HCT116 (cell line): ENCODE measurements at places on chromosomes 13 and 19. TPM values are rescaled to one million over a fixed set of nuclear protein-coding genes. Genes with fewer than 3 reads are reported as not detected.
A peak's percentile ranks its signal among the peaks of the same experiment; 100 is the strongest.

Gene DAND5
- 0.25 TPM for total RNA-seq

Gene MADCAM1
- 0.57 TPM for total RNA-seq

Gene AMH
- 42.8 TPM for total RNA-seq

Gene KIR2DL4
- total RNA-seq: not detected

Gene DHDH
- total RNA-seq: 8.6 TPM

Gene RFPL4A
- total RNA-seq: not detected

Gene LTBP4
- total RNA-seq: 310 TPM

Gene PRODH2
- 0.44 TPM for total RNA-seq

Gene SOX21
- not detected for total RNA-seq

Gene ZNF112
- total RNA-seq: 3.6 TPM

GRCh38 chr19:29650772-29651387, 14.4 kb upstream of the PLEKHF1 start:
- H3K4me1 ChIP-seq: no peaks in the 10 kb centered on the region
- no peaks in the 10 kb centered on the region for H3K27me3 ChIP-seq
- H3K27ac ChIP-seq: no peak overlapping the region
- no peak for DNase-seq

GRCh38 chr13:93561576-93562225, 335.1 kb downstream of the GPC6 start:
- no peaks in the 10 kb centered on the region for H3K36me3 ChIP-seq
- no peak overlapping the region for H3K4me3 ChIP-seq
- no peak overlapping the region for H3K27ac ChIP-seq

GRCh38 chr13:21673539-21673788, 2.6 kb downstream of the FGF9 start:
- DNase-seq: no peak
- no peaks in the 10 kb centered on the region for H3K36me3 ChIP-seq
- H3K4me1 ChIP-seq: peaks cover 59% of the 10 kb centered on the region

- DNase-seq: no peak
- H3K36me3 ChIP-seq: no peaks in the 10 kb centered on the region
- H3K4me1 ChIP-seq: no peaks in the 10 kb centered on the region
- no peaks in the 10 kb centered on the region for H3K27me3 ChIP-seq
- no peak overlapping the region for H3K27ac ChIP-seq
- no peak overlapping the region for H3K4me3 ChIP-seq
Measured at GRCh38 chr13:89310943-89311672, 1639.9 kb downstream of the SLITRK5 start.

GRCh38 chr13:55159765-55160164, 1981.0 kb upstream of the PRR20A start:
- H3K27ac ChIP-seq: no peak overlapping the region
- no peaks in the 10 kb centered on the region for H3K27me3 ChIP-seq
- no peaks in the 10 kb centered on the region for H3K4me1 ChIP-seq
- no peaks in the 10 kb centered on the region for H3K36me3 ChIP-seq
- DNase-seq: no peak

DNA sequence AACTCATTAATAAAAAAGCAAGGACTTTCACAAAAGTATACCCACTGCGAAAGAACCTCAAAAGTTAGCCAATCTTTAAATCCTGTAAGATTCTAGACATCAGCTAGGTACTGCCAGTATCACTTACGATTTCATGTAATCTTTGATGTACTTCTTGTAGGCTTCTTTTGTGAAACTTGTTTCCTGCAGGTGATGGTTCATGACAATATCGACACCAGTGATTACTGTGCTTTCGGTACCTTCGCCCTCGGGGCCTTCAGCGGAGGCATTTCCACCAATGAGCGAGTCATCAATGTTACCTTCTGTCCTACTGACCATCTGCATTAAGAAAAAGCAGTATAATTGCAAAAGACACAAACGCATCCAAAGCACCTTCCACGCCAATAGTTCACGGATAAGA, 1.1 kb downstream of the TPT1 start:
- no peak for DNase-seq
- H3K27me3 ChIP-seq: no peaks in the 10 kb centered on the region
- H3K27ac ChIP-seq: peak overlapping the region; percentile 95
- H3K36me3 ChIP-seq: peaks cover 40% of the 10 kb centered on the region
- peaks cover 33% of the 10 kb centered on the region for H3K4me1 ChIP-seq

DNA sequence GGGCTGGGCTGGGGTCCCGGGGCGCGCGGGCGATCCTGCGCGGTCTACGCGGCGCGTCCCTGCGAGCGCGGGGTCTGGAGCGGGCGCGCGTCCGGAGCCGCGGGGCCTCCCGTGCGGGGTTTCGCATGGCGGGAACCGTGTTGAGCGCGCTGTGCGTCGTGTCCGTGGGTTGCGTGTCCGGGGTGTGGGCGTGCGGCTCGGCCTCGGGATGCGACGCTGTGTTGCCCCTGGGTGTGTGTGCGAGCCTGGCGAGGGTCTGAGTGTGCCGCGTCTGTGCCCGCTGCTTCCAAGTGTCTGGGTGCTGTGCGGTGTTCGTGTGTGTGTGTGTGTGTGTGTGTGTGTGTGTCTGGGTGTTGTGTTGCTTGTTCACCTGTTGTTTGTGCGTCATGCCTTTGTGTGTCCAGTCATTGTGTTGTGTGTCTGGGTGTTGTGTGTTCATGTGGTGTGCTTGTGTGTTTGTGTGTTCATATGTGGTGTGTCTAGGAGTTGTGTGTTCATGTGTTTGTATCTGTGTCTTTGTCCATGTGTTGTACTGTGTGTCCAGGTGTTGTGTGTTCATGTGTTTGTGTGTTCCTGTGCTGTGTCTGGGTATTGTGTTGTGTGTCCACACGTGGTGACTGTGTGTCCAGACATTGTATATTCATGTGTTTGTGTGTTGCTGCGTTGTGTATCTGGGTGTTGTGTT, 552 bp downstream of the PLK5 start:
- no peak overlapping the region for H3K4me3 ChIP-seq
- no peaks in the 10 kb centered on the region for H3K4me1 ChIP-seq
- H3K36me3 ChIP-seq: no peaks in the 10 kb centered on the region
- DNase-seq: no peak

- no peak for DNase-seq
- H3K36me3 ChIP-seq: no peaks in the 10 kb centered on the region
- H3K4me3 ChIP-seq: no peak overlapping the region
Measured at GRCh38 chr19:53507523-53508442, 30.2 kb upstream of the ZNF331 start.

GRCh38 chr13:31274390-31274789, 74.6 kb downstream of the B3GLCT start:
- no peaks in the 10 kb centered on the region for H3K36me3 ChIP-seq
- no peaks in the 10 kb centered on the region for H3K27me3 ChIP-seq
- no peak overlapping the region for H3K27ac ChIP-seq
- H3K4me3 ChIP-seq: no peak overlapping the region
- no peak for DNase-seq

- peak overlapping the region; percentile 41 for H3K4me3 ChIP-seq
- H3K36me3 ChIP-seq: no peaks in the 10 kb centered on the region
- peak; percentile 49 for DNase-seq
Measured at GRCh38 chr19:13588957-13589833, 82.9 kb upstream of the CACNA1A start.

DNA sequence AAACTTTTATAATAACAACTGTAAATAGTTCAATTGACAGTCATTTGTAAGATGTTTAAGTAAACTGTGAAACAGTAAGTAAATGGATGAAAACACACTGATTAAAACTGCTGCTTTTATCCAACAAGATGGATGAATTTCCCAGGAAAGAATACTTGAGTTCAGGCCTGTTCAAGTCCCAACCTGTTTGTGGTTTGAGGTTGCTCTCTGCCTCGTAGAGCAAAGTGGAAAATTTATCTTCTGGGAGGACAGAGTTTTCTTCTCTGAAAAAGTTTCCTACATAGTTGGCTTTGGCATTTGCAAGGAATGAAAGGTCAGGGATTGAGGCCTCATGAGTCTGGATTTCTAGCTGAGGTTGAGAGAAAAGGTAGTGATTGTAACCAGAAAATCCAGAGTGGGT, 15.2 kb upstream of the ZNF543 start:
- H3K4me3 ChIP-seq: no peak overlapping the region
- H3K36me3 ChIP-seq: peaks cover 18% of the 10 kb centered on the region
- H3K4me1 ChIP-seq: peaks cover 23% of the 10 kb centered on the region
- H3K27me3 ChIP-seq: no peaks in the 10 kb centered on the region

- H3K4me3 ChIP-seq: no peak overlapping the region
- H3K27ac ChIP-seq: no peak overlapping the region
- no peaks in the 10 kb centered on the region for H3K4me1 ChIP-seq
- no peaks in the 10 kb centered on the region for H3K36me3 ChIP-seq
Measured at GRCh38 chr13:75512253-75512652, 25.4 kb downstream of the COMMD6 start.

DNA sequence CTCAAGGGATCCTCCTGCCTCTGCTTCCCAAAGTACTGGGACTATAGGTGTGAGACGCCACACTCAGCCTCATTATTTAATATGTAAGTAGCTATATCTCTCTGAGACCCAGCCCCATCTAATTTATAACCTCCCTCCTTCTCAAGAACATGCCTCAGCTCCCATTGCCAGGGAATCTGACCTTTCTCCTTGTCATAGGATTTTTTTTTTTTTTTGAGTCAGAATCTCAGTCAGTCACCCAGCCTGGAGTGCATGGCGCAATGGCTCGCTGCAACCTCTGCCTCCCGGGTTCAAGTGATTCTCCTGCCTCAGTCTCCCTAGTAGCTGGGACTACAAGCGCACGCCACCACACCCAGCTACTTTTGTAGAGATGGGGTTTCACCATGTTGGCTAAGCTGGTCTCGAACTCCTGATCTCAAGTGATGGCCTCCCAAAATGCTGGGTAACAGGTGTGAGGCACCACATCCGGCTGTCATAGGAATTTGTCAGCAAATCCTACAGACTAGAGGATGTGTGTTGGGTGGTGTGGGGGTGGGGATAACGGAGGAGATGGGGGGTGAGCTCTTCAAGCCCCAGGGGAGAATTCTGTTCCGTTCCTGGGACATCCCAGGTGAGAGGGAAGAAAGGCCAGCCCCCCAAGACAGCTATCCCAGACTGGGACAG, 5.1 kb upstream of the EPS8L1 start:
- H3K4me1 ChIP-seq: peaks cover 37% of the 10 kb centered on the region
- H3K27me3 ChIP-seq: no peaks in the 10 kb centered on the region
- H3K4me3 ChIP-seq: peak overlapping the region; percentile 35; the same call in 1 of the 2 replicates
- no peak overlapping the region for H3K27ac ChIP-seq

GRCh38 chr13:74743992-74744391, 609.8 kb upstream of the KLF12 start:
- no peaks in the 10 kb centered on the region for H3K36me3 ChIP-seq
- no peaks in the 10 kb centered on the region for H3K4me1 ChIP-seq
- H3K27ac ChIP-seq: no peak overlapping the region
- H3K4me3 ChIP-seq: no peak overlapping the region
- DNase-seq: no peak
- H3K27me3 ChIP-seq: no peaks in the 10 kb centered on the region

DNA sequence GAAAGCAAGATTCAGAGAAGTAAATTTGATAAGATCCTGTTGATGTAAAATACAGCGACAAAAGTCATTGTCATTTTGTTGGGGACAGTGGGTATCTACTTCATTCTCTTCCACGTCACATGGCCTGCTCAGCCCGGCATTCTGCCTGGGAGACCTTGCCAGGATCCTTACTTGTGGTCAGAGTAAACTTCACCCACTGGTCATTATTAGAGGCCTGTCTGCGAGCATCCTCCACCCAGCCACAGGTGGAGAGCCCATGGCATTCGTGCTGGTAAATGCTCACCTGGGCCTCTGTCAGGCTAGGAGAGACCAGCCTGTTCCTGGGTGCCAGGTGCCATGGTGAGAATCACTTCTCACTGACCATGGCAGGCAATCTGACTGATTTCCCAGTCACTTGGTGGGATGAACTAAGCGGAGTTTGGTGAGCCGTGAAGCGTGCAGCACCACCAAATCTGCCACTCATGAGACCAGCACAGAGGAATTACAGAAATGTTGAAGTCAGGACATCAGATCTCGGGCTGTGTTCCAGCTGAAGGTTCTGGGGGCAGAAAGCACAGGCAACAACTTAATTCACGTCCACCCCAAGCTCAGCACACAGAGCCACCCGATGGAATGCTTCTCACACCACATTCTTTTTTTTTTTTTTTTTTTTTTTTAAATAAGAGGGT, 107.0 kb downstream of the SIPA1L3 start:
- peaks cover 31% of the 10 kb centered on the region for H3K4me1 ChIP-seq
- H3K27ac ChIP-seq: no peak overlapping the region
- no peak overlapping the region for H3K4me3 ChIP-seq
- 0 out of 2 replicates have a peak, but pooled peaks cover 5% of the 10 kb centered on the region for H3K36me3 ChIP-seq
- H3K27me3 ChIP-seq: no peaks in the 10 kb centered on the region

- no peak for DNase-seq
- H3K4me3 ChIP-seq: no peak overlapping the region
- H3K27ac ChIP-seq: no peak overlapping the region
- no peaks in the 10 kb centered on the region for H3K36me3 ChIP-seq
Measured at GRCh38 chr13:65724226-65724625, 1505.9 kb downstream of the PCDH9 start.

DNA sequence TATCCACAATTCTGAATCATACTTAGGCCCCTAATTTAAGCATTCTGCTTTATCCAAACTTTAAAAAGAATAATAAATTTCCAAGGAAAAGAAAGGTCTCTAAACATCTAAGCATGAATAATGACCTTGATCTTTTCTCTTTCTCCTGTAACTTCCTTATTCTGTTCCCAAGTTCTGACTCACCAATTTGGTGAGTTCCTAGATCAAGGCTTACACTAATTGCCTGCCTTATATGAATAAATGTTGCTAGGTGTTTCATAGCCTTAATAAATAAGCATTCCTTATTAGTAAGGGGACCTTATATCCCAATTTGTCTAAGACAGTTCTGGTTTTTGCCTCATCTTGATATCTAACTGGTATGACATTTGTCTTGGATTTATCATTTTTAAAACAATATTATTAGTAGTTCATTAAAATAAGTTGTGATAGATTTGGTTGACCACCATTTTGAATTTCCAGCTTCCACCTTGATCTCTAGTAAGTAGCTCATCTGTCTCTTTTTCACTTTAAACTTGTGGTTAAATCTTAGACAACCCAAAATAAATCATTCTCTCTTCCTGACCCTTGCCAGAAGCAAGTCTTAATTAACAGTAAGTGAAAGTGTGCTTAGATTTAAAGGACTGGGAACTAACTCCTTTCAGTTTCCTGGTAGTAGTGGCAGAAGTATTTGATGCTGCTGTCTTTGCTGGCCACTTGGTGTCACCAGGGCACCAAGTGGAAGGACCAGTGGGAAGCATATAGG, 121.2 kb upstream of the MLNR start:
- H3K27ac ChIP-seq: peak overlapping the region; percentile 58; the same call in 1 of the 2 replicates
- H3K36me3 ChIP-seq: no peaks in the 10 kb centered on the region
- DNase-seq: peak; percentile 24
- H3K4me1 ChIP-seq: peaks cover 30% of the 10 kb centered on the region
- no peaks in the 10 kb centered on the region for H3K27me3 ChIP-seq

- peaks cover 9% of the 10 kb centered on the region; the same call in 1 of the 2 replicates for H3K36me3 ChIP-seq
- no peaks in the 10 kb centered on the region for H3K27me3 ChIP-seq
- no peak overlapping the region for H3K4me3 ChIP-seq
- no peak for DNase-seq
Measured at GRCh38 chr19:57419439-57419838, 8.5 kb downstream of the ZNF17 start.
